NCI-H187 (cell line): ENCODE measurements at places on chromosomes 13 and 19.

- no peak for DNase-seq
These were observed 172.4 kb downstream of the VWA8 start for GRCh38 chr13:41788552-41788951.

DNA sequence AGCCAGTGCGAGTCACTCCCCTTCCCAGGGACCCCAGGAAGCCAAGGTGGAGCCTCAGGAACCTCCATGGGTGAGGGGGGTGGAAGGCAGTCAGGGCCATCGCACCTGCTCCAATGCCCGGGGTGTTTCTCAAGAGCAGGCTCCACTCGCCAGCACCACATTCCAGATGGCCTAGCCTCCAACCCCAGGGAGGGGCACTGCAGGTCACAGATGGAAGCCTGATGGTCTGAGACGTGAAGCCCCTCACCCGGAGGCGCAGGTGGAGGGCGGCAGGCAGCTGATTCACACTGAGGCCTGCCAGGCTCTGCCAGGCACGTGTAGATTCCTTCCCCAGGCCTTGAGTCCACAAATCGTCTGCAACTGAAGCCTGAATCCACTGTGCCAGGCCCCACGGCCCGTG is 23.0 kb upstream of the ISYNA1 start:
- DNase-seq, result no peak

DNA sequence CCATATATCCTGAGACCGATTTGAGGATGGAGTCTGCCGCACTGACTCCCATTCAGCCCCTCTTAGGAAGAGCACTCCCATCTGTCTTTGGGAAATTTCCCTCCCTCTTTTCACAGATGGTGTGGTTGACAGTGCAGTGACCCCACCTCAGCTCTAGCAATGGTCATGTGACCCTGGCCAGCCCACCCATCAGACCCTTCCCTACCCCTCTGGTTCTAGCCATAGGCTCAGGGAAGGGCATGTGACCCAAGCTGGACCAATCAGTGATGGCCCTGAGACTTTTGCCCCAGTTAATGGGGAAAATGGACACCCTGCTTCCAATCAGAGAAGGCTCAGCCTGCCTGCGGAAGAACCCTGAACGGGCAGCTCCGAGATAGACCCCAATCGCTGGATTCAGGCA is 26.3 kb downstream of the IL12RB1 start:
- no peak for DNase-seq

DNA sequence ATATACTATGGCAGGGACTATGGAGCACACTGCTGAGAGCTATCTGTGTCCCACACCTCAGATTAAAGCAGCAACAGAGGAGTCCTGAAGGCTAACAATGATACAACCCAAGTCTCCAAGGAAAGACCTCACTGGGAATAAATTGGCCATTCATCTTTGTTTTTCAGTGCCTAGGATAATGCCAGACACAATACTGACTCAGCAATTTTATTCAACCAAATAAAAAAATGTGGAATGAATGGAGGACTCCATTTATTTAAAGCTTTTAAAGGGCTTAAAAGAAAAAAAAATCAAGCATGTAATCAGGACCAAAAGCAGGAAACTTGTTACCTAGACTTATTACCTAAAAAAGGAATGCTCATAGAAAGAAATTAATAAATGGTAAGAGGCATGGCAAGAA is 960.5 kb downstream of the PCDH17 start:
- no peak for DNase-seq

DNA sequence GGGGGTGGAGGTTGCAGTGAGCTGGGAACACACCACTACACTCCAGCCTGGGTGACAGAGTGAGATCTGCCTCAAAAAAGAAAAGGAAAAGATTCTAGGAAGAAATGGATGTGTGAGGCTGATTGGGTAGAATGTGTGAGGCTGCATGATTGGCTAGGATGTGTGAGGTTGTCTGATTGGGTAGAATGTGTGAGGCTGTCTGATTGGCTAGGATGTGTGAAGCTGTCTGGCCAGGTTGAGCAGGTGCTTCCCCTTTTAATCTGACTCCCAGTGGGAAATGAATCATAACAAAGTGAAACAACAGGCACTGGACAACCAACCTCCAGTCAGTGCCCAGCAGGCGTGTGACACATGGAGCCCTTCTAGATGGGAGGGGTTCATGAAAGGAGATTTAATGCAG is 14.7 kb downstream of the C13orf46 start:
- DNase-seq, result no peak

DNA sequence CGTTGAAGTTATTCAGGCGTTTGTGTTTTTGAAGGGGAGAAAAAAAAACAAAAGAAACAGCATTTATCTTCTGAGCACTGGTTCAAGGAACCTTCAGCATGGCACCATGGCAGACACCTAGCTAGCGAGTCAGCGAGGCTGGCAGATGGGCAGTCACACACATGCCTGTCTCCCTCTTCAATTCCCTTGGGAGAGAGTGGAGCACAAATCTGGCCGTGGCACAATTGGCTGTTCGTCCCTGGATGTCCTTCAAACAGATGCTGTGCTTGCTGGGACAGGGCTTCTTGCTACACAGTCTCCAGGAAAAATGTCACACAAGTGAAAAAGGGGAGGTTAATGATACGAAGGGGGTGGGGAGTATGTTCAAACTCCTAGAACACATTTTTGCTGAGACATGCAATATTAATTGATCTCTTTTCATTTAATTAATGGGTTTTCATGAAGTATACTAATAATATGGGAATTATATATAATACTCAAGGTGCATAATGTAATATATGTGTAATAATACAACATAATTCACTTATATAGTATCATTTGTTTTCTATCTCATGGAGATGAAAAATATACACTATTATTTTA is 1674.5 kb upstream of the SLC10A2 start:
- DNase-seq, result no peak

DNA sequence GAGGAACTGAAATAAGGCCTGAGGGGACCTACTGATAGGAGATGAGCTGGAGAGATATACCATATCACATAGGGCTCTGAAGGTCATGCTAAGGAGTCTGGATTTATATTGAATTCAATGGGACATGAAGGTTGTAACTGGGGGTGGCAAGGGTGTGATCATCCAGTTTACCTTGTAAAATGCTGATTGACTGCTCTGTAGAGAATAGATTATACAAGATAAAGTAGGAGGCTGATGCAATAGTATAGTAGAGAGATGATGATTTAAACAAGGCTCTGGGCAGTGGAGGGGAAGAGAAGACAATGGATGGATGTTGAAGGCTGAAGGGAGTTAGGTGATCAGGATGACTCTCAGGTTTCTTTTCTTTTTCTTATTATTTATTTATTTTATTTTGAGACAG is 18.0 kb upstream of the PAN3 start:
- DNase-seq, result no peak
